Suppressor macrophage (primary cell): ENCODE measurements at places on chromosomes 4 and X.
A peak's percentile ranks its signal among the peaks of the same experiment; 100 is the strongest.

DNA sequence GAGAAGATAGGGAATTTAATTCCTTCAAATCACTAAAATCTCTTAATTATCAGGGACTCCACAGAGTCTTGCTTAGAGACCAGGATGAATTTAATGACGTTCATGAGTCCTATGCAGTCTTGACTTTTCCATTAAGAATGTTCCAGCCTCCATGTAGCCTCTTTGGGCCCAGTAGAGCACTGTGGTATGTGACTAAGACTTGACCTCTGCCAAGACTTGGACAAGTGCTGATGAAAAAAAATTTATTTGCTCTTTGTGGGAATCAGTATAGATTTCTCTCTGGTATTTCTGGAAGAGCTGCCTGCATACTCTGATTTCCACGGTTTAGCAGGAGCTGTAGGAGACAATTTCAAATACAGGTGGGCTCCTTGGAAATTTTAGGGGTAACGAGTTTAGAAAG is 40.6 kb downstream of the CHRDL1 start:
- no peak for DNase-seq

DNA sequence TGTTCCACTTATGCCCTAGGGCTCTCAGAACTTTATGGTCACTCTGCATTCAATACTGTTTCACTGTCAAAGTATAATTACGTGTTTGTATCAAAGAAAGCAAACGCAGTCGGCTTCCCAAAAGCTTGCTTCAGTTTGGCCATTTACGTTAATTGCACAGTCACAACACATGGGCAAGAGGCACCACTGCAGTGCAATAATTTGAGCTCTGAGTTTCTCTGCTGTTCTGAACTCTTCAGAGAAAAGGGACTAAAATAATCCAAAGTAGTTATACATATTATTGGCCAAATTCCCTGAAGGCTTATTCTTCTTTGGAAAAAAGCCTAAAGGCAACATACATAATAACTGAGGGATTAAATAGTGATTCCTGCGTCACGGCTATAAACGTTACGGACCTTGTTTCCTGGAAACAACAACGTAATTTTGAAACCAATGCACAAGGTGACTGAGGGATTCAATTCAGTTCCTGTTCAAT is 51.3 kb downstream of the RNF150 start:
- DNase-seq, result no peak

GRCh38 chr4:111775556-111776297 is 369.5 kb upstream of the FAM241A start:
- DNase-seq, result no peak

DNA sequence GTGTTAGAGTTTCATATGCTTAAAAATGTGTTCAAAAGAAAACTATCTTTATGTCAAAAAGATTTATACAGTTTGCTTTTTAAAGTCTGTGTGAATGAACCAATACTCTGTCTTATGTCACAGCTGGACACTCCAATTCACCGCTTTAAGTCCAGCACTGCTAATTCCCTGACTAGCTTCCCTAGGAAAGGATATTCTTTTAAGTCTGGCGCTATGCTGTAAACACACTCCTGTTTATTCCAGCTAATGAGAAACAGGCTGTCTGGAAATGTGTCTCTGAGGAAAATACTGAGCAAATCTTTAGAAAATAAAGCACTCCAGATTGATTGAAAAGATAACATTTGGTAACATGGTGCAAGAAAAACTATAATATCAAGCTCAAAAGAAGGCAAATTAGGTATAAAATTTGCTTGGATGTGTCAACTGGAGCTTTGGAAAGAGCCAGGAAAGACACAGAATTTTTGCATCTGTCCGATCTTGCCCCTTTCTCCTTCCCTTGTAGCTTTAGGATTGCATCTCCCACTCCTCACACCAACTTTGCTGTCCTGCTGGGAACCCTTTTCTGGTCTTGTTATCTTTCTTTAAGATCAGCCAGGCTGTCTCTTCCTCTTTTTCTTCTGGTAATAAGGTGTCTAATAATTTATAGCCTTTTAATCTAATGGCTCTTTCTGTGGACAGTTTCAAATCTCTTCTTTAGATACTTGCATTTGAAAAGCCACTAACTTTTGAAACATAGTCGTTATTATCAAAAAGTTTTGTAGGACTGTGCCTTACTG is 40.9 kb upstream of the VEGFC start:
- no peak for DNase-seq

GRCh38 chr4:54730581-54730980 is 72.8 kb downstream of the KIT start:
- DNase-seq, result no peak

- DNase-seq, result no peak
Measured at GRCh38 chrX:116499780-116500179, 37.0 kb upstream of the CT83 start.

- DNase-seq, result no peak
Measured at GRCh38 chrX:134444681-134445080, 15.3 kb upstream of the HPRT1 start.

- DNase-seq, result no peak
Measured at GRCh38 chrX:39756086-39756883, 341.5 kb downstream of the BCOR start.

DNA sequence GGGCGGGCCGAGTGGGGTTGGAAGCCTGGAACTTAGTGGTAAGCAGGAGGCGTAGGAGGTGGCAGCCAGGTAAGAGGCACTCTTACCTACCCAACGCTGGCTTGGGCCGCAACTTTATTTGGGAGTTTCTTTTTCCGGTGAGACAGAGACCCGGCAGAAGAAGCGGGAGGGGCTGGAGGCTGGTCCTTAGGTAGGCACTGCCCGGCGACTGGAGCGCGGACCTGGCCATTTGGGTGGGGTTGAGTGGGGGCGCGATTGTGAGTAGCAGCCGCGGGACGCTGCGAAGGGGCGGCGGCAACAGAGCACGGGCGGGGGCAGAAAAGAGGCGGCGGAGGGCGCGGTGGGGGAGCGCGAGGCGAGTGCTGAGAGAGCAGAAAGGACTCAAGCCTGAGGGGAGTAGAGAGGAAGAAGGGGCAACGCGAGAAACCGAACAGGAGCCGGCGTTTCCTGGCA is 334 bp upstream of the POU4F2 start:
- DNase-seq, result no peak

- DNase-seq, result no peak
Measured at GRCh38 chrX:44674906-44675305, 132.2 kb upstream of the FUNDC1 start.

DNA sequence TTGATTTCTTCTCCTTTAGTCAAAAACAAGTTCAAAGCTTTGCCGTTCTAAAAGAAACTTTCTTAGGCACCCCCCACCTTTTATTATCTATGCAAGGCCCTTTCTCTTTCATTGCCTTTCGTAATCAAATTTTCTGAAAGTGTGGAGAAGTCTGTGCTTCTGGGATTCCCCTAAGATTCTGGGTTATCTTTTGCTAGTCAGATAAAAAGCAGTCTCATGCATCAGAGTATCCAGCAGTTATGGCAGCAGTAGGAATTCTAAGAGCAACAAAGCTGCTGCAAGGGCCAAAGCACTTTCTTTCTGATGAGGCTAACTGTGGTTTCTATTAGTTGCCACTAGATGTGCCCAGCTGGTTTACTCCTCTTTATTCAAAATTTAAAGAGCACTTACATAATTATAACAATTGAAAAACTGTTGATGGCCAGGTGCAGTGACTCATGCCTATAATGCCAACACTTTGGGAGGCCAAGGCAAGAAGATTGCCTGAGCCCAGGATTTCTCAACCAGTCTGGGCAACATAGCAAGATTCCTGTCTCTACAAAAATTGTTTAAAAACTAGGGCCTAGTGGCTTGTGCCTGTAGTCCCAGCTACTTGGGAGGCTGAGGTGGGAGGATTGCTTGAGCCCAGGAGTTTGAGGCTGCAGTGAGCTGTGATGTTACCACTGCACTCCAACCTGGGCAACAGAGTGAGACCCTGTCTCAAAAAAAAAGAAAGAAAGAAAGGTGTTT is 296.2 kb downstream of the PAPSS1 start:
- DNase-seq, result no peak

DNA sequence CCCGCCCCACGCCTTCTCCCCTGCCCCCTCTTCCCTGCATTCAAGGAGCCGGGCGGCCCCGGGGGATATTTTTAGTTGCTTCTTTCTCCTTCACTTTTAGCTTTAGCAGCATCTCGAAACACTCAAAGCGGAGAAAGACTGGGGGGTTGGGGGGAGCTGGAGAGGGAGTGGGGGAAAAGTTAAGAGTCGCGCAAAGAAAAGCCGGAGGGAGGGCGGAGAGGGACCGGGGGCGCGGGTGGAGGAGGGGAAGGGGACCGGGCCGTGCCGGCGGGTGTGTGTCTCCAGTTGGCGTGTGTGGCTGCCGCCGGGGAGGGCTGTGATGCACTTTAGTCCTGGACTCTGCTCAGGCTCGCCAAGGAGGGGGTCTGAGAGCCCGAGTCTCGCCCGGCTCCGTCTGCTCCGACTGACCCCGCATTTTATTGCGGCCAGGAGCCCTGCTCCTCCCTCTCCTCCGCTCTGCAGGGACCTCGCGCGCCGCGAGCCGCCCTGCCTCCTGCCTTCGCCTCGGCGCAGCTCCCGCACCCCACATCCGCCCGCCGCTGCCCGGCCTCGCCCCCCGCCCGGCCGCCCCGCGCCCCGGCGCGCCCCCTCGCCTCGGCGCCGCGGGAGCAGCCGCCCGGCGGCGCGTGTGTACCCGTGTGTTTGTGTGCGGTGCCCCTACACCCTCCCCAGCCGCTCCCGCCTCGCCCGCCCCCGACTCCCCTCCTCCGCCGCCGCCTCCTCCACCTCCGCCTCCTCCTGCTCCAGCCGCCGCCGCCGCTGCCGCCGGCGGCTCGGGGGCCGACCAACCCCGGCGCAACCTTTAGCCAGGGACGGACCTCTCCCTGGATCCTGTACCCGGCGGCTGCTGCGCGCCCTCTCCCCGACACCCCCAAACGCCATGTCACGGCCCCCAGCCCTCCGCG is 1.4 kb downstream of the ZNF827 start:
- DNase-seq, result peak; percentile 23

DNA sequence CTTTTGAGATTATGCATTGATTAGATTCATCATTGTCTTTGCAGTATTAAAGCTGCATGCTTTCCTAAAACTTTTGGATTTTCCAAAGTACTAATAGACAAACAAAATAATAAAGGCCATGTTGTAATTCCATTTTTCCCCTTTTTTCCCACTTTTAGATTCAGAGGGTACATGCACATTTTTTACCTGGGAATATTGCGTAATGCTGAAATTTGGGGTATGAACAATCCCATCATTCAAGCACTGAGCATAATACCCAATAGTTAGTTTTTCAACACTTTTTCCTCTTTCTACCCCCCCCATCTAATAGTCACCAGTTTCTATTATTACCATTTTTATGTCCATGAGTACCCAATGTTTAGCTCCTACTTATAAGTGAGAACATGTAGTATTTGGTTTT is 1863.6 kb downstream of the STIM2 start:
- DNase-seq, result no peak

- DNase-seq, result no peak
Measured at GRCh38 chr4:53541577-53542206, 49.6 kb downstream of the LNX1 start.

DNA sequence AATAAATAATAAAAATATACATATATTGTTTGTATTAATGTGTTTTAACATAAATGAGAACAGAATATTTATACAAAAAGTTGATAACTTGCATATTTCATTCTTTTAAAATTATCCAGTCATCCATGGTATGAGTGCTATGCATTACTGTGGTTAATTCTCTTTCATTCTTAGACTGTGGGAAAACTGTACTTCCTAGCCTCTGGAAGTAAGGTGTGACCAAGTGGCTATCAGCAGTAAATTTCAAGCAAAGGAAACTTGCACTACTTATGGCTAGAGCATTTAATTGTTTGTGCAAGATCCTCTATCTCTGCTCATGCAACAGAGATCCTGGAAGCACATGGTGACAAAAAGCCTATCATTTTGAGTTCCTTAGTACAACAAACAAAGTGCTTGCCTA is 1054.5 kb upstream of the PABPC4L start:
- DNase-seq, result no peak

- peak; percentile 79 for DNase-seq
Measured at GRCh38 chr4:47668810-47669408, 169.0 kb downstream of the CORIN start.

DNA sequence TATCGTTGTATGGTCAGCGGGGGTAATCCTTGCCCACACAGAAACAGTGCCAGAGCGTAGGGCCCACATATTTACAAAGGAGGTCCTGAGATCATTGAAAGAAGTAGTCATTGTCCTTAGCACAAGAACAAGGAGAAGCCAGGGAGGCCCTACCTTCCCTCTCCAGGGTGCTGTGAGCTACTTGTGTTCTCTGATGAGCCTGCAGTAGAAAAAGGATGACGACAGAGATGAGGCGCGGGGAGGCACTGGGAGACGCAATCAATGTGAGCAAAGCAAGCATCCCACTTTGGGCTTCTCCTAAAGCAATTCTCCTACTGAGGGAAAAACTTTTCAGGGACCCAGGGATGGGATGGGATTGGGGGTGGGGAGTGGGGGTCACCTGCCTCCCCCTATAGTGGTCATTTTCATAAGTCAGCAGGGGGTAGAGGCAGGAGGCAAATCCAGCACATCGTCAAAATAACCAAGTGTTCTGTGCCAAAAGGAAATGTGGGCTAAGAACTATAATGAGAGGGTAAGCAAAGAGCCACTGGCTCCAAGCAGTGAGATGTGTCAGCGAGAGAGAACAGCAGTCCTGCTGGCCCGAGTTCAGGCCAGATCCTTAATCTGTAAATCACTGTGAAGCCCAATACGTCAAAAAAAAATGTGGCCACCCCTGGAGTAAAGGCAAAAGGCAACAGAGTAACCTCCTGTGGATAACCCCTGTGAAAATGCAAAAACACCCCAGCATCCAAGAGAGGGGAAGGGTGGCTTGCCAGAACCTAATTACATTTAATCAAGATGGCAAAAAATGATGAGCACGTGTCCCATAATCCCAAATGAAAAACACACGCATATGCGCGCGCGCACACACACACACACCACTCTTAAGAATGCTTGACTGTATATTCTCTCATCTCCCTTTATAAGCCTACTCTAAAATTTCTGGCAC is 136.6 kb upstream of the HHIP start:
- DNase-seq, result no peak

DNA sequence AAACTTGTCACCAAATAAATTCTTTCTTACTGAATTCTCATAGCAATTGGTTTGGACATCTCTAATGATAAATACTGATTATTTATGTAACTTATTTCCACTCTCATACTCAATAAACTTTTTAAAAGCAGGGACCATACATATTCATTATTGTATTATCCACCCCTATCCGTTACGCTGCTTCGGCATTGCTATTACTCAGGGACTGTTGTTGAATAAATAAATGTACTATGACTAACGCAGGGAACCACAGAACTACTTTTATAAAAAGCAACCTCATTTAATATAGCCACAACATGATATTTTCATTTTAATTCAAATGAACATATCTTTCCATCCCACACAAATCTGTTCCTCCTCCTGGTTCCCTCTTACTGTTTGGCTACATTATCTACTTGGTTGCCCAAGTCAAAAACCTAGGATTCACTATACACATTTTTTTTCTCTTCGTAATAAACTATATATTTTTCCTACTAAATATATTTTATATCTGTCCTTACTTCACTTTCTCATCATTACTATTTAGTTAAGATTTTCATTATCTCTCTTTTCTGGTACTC is 14.9 kb upstream of the ANKRD50 start:
- no peak for DNase-seq

GRCh38 chrX:25015486-25016360 is at the start of gene ARX:
Gene ARX (minus strand): TSS chrX:25015965. CDS start chrX:25015737, 228 bp downstream.
- DNase-seq, result peak; percentile 56

GRCh38 chrX:80799584-80799983 is 10.1 kb downstream of the BRWD3 start:
- DNase-seq, result no peak
